ENCODE measurements at places on chromosomes 4 and X.

GRCh38 chr4:102632241-102633065 lies 128.3 kb downstream of the MANBA start:
- DNase-seq, result no peak

DNA sequence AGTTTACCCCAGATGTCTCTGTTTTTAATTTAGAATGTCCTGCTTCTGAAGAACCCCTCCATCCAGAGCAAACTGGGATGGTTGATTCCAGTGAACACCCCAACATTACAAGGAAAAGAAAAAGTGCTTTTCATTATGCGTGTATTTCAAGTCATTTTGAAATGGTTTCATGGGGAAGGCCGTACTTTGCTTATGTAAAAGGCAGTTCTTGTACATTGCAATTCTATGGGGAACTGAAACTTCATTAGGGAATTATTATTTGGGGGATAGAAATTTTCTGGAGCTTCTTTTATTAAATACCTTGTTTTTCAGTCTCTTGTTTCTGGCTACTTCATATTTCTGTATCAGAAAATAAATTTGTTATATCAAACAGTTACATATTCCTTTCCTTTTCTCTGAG lies 96.9 kb upstream of the ZNF518B start:
- no peak for DNase-seq

- no peak for DNase-seq
Observed at GRCh38 chr4:20995610-20996009, 295.4 kb downstream of the PACRGL start.

- DNase-seq, result peak; percentile 1
Observed at GRCh38 chr4:103099691-103100392, at the start of gene BDH2. BDH2 (minus strand) TSS chr4:103099834; CDS start chr4:103096254, 3,580 bp downstream.

DNA sequence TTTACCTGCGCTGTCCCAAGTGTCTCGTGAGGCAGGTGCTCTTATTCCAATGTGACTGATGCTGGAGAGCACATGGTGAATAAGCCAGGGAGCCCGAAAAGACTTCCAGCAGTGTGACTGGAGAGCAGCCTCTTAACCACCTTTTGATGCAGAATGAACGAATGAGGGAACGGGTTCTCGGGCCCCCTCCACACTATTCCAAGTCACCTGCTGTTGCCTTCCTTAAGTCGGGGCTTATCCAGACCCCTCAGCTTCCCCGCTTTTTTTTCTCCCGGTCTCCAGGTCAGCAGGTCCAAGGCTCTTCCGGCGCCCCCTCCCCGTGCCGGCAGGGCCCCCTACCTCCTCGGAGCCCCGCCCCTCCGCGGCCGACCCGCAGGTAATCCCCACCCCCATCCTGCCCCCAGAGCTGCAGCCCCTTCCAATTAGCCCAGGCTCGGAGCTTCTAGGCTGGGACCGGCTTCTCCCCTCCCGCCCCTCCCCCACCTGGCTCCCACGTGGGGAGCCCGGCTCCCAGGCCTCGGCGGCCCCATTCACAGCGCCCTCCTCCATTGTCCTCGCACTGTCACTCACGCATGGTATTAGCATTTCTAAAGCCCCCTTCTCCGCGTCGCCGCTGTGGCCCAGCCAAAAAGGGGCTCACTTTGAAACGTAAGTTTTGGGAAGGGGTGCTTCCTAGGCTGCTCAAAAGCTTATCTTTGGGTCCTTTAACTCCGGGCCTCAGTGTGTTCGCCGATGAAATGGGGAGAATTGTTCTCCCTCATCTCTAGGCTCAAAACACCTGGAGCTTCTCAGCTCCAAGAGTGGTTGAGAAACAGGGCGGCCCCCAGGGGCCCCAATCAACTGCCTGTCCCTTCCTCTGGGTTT lies 56.2 kb upstream of the PJA1 start:
- no peak for DNase-seq

- no peak for DNase-seq
Observed at GRCh38 chrX:121146059-121146628, 98.7 kb downstream of the GLUD2 start.

DNA sequence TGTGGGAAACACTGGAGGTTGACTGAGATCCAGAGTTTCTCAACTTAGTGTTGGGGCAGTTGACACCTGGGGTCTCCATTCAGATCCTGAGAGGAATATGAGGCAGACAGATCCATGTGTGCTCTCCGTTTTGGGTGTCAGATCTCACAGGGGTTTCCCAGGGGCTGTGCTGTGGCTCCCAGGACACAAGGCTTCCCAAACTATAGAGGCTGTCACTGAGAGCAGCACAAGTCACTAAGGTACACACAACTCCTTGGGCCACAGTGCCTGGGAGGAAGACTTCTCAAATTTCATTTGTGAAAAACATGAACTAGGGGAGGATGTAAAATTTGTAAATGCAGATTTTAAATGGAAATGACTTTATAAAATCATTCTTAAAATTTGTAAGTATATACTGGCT lies 363.6 kb downstream of the FBXO8 start:
- no peak for DNase-seq

GRCh38 chr4:15976456-15977447 lies 13.8 kb upstream of the FGFBP2 start:
- no peak for DNase-seq

GRCh38 chr4:107577743-107578142 lies 142.3 kb downstream of the PAPSS1 start:
- no peak for DNase-seq

DNA sequence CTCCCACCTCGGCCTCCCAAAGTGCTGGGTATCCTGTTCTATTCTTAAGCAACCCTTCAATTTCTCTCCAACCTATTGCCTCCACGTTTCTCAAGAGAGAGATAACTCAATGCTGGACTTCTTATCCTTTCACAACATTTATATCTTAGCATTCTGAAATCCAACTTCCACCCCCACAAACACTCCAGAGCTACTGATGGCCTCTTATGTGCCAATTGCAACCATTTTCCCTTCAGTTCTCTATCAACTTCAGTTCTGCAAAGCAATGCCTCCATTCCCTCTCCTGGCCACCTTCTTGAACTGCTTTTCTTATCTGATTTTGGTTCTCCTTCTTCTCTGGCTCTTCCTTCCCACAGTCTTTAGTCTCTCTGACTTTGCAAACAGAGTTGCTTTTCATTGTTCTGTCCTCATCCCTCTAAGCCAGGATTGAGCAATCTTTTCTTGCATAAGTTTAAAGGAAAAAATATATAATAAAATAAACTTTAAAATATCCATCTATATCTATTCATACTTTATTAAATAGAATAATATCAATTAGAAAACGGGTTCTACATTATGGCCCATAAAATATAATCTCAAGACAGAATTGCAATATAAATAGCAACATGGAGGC lies 3.6 kb upstream of the STBD1 start:
- no peak for DNase-seq

DNA sequence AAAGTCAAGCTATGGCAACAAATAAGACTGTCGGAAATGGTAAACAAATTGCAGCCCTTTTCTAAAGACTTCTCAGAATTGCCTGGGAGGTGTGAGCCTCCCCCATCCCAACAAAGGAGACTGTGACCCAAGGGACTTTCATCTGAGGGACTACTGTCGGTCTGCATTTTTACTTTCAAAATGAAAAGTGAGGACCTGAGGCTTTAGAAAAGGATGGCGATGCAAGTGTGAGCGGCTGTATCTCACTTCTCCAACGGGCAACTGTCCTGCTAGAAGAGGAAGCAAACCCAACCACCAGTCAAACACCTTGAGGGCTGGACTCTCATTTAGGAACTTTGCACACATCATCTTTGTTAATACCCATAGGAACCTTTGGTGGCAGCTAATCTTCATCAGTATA lies 62.6 kb upstream of the CLNK start:
- no peak for DNase-seq

DNA sequence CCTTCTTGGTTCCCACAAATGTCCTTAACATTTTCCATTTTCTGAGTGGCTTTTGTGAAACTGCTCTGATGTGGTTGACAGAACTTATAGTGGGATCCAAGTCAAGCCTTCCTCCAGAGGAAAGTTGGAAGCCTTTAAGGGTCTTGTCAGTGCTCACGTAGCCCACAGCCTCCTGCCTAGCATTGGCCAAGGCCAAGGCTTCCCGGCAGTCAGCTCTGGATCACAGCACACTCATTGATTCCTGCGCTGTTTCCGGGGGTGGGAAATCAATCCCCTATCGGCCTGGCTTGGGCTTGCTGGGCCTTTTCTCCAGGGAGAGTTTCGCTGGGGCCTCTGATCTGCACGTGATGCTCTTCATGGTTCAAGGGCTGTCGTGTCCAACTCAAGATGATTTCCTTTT lies 76.1 kb downstream of the SLC9A6 start:
- no peak for DNase-seq

DNA sequence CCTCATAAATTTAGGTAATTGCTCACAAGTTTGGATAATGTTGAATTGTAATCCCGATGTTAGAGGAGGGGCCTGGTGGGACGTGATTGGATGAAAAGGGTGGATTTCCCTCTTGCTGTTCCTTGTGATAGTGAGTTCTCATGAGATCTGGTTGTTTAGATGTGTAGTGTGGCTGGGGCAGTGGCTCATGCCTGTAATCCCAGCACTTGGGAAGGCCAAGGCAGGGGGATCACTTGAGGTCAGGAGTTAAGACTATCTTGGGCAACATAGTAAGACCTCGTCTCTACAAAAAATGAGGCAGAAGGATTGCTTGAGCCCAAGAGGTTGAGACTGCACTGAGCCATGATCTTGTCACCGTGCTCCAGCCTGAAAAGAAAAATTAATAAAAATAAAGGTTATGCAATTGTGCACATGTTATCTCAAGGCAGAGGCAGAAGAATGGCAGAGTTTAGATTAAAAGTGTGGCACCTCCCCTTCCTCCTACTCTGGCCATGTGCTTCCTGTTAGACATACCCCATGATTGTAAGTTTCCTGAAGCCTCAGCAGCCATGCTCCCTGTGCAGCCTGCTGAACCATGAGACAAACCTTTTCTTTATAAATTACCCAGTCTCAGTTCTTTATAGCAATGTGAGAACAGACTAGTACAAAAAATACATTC lies 36.5 kb downstream of the ERVMER34-1 start:
- no peak for DNase-seq

GRCh38 chr4:33628296-33628695 lies 2616.0 kb downstream of the ARAP2 start:
- no peak for DNase-seq

- no peak for DNase-seq
Observed at GRCh38 chr4:109801099-109801789, 555 bp downstream of the CFI start.

- no peak for DNase-seq
Observed at GRCh38 chr4:37441231-37442061, 196.9 kb downstream of the NWD2 start.

- DNase-seq, result no peak
Observed at GRCh38 chr4:83876047-83876446, 340.1 kb downstream of the GPAT3 start.

GRCh38 chr4:158299459-158300007 lies 89.2 kb downstream of the TMEM144 start:
- DNase-seq, result no peak

DNA sequence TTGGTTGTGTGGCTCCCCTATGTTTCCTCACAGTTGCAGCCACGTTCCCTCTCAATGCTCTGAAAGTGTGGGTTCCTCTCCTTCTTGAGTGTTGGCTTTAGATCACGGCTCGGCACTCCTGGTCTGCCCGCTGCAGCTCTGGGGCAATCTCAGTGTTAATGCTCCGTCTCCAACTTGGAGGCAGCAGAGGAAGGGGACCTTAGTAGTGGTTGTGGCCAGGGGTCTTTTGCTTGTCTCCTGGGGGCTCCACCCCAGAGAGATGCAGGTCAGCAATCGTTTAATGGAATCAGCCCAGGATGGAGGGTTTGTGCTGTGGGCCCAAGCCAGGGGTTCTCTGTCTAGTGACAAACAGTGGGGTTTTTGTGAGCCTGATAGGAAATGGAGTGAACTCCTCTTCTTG lies 849.4 kb upstream of the DIAPH2 start:
- DNase-seq, result no peak

GRCh38 chr4:123770884-123771283 lies 374.3 kb downstream of the SPRY1 start:
- no peak for DNase-seq

- no peak for DNase-seq
Observed at GRCh38 chr4:475962-476361, 23.0 kb downstream of the ZNF721 start.

DNA sequence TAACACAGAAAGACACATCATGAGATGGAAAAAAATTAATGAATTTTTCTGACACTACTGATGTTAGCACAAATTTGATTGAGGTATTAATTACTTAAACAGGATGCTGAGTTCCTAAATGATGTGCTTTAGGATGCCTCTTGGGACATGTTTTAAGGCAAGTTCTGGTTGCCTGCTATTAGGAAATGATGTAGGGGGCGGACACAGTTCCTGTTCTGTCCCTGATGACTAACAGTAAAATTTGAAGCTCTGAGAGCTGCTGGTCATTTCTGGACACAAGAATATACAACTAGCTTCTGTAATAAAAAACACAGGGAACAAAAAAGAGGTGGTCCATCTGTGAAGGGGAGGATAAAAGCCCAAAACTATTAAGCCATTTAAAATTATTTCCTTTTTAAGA lies 163.2 kb upstream of the ETNPPL start:
- no peak for DNase-seq

- DNase-seq, result no peak
Observed at GRCh38 chr4:54063229-54063628, 1.2 kb downstream of the CHIC2 start.

DNA sequence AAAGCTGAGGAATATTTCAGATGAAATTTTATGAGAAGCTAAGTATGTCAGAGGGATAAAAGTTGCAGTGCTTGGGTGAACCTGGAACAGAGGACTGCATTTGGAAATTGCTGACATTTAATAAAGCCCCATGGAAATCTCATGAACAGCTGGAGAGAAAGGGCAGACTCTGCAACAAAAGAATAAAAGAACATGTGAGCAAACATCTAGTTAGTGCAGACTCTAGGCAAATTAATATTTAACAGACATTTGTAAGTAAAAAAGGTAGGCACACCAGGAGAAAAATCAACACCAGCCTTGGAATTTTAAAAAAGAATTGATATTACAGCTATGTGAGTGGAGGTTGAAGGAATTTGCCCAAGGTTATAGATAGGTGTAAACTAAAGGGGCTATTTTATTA lies 114.6 kb upstream of the PUDP start:
- DNase-seq, result no peak

- DNase-seq, result no peak
Observed at GRCh38 chrX:79400623-79401022, 33.5 kb upstream of the ITM2A start.

DNA sequence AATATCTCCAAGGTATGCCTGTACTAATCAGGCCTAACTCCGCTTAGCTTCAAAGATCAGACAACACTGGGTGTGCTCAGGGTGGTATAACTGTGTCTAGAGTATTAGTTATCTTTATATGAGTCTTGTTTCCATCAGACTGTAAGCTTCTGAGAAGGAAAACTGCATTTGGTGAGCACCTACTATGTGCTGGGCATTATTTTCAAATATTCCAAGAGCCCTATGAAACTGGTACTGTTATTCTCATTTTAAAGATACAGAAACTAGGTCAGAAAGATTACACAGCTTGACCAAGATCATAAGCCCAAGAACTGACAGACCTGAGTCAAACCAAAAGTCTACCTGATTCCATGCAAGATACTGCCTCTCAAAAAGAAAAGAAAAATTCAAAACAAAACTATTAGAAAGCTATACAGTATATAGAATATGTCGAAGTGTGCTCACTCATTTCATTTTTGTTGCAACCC lies 44.4 kb downstream of the LRBA start:
- no peak for DNase-seq

GRCh38 chr4:152327606-152328453 lies 208.1 kb downstream of the FBXW7 start:
- no peak for DNase-seq
